A549 treated with Mapracorat at 1 μM for 4 hours (cell line): ENCODE measurements at places on chromosomes 4 and X. TPM values are rescaled to one million over a fixed set of nuclear protein-coding genes. Genes with fewer than 3 reads are reported as not detected.

The FANCB gene
- 2.6 to 4.2 TPM (median 3.1 TPM) in 5 replicates for total RNA-seq

The RPA4 gene
- 0.18 to 0.33 TPM (median 0.28 TPM) in 5 replicates for total RNA-seq

The GLRA3 gene
- not detected in 5 replicates for total RNA-seq

The ZNF157 gene
- not detected in 5 replicates for total RNA-seq
